Upper lobe of left lung (tissue), 6 donors: ENCODE measurements at places on chromosomes 1 and 21.

GRCh38 chr1:112618721-112619517 lies at the start of gene ST7L:
ST7L (minus strand) TSS chr1:112619141; CDS start chr1:112619113, 28 bp downstream.
- H3K27me3 ChIP-seq: no peaks in the 10 kb centered on the region
- H3K4me1 ChIP-seq: peaks cover 47% of the 10 kb centered on the region
- peak; percentile 79 for DNase-seq
- peak within 1 kb of the TSS; percentile 100 for H3K27ac ChIP-seq
- H3K4me3 ChIP-seq: peak within 1 kb of the TSS; percentile 71

DNA sequence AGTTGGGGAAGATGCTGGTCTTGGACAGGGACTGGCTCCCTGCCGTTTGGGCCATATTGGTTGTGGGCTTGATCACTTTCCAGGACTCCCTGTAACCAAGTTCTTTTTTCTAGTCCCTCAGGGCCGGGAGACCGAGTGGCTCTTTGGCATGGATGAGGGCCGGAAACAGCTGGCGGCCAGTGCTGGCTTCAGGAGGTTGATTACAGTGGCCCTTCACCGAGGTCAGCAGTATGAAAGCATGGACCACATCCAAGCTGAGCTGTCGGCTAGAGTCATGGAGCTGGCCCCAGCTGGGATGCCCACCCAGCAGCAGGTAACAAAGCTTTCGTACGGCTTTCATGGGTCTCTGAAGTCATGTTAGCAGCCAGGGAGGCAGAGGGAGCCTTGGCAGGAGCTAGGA lies 4.3 kb downstream of the METTL13 start:
- H3K4me3 ChIP-seq: no peak overlapping the region
- no peak for DNase-seq
- H3K36me3 ChIP-seq: peaks cover 54% of the 10 kb centered on the region
- H3K27ac ChIP-seq: no peak overlapping the region
- H3K27me3 ChIP-seq: no peaks in the 10 kb centered on the region

DNA sequence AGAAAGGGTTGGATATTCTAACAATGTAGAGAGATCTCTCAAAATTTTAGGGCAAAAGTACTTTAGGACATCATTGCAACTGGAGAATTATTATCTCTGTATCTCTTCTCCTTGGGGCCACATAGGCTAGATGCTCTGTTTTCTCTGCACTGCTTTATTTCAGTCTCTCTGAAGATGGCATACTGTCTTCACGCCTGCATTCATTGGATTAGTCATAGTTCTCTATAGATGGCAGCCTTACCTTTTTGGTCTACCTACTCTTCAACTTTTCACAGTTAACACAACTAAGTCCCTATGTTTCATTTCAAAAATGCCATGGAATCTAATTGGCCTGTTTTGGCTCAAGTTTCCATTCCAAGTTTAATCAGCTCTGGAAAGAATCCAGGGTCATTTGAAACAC lies 1623.3 kb upstream of the B3GALT2 start:
- H3K4me3 ChIP-seq: no peak overlapping the region
- no peaks in the 10 kb centered on the region for H3K4me1 ChIP-seq
- no peaks in the 10 kb centered on the region for H3K36me3 ChIP-seq
- no peaks in the 10 kb centered on the region for H3K27me3 ChIP-seq
- DNase-seq: no peak

- no peaks in the 10 kb centered on the region for H3K4me1 ChIP-seq
- H3K27me3 ChIP-seq: no peaks in the 10 kb centered on the region
- no peaks in the 10 kb centered on the region for H3K36me3 ChIP-seq
- no peak overlapping the region for H3K4me3 ChIP-seq
These were observed 549.8 kb downstream of the MATN1 start for GRCh38 chr1:30173560-30173959.

DNA sequence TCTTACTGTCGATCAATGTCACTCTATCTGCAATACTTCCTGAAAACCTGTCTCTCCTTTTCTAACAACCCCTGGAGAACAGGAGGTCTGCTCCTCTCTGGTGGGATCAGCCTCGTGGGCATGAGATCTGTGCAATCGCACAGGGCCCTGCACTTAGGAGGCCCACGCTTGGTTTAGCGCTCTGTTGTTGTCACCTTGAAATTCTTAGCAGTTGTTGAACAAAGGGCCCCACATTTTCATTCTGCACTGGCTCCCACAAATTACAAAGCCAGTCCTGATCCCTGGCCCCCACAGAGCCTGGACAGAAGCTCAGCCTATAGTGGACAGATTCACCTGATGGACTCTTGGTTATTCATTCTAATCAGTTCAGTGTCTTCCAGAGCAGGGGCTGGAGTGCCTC lies 18.6 kb downstream of the SPOCD1 start:
- H3K36me3 ChIP-seq: no peaks in the 10 kb centered on the region
- no peak overlapping the region for H3K4me3 ChIP-seq
- H3K4me1 ChIP-seq: no peaks in the 10 kb centered on the region
- H3K27me3 ChIP-seq: no peaks in the 10 kb centered on the region
- no peak overlapping the region for H3K27ac ChIP-seq
- no peak for DNase-seq

DNA sequence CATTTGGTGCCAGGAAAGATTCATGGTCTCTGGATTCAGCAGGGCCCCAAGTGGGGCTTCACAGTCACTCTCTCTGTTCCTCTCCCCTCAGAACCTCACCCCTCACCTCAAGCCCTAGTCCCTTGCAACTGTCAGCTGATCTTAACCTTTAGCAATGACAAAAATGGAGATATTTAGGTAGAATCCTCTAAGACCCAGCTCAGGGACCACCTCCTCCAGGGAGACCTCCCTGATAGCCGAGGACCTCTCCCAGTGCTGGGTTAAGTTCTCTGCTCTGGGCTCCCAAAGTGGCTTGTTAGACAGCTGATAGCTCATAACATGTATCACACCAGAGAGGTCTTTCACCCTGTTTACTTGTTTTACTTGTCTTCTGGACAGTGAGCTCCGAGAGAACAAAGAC lies 257.6 kb upstream of the KIAA0040 start:
- no peaks in the 10 kb centered on the region for H3K27me3 ChIP-seq
- H3K4me3 ChIP-seq: no peak overlapping the region
- H3K4me1 ChIP-seq: no peaks in the 10 kb centered on the region
- no peak for DNase-seq
- no peaks in the 10 kb centered on the region for H3K36me3 ChIP-seq

DNA sequence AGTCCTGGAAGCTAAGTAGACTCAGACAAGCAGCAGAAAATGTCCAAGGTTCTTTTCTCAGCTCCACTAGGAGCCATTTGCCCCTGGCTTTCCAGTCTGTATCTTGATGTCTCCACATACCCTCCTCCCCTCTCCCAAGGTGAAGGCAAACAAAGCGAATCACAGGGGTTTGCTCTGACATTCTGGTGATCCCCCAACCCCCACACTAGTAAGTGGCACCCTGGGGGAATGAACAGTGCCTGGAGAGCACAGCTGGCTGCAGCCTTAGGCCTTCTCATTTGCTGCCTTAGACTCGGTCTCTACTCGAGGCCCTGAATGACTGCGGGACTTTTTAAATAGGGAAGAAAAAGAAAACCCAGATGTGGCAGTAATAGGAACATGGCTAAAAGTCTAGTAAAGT lies 15.3 kb downstream of the ERI3 start:
- no peaks in the 10 kb centered on the region for H3K27me3 ChIP-seq
- H3K27ac ChIP-seq: no peak overlapping the region
- no peaks in the 10 kb centered on the region for H3K4me1 ChIP-seq
- H3K36me3 ChIP-seq: peaks cover 21% of the 10 kb centered on the region
- no peak overlapping the region for H3K4me3 ChIP-seq
- DNase-seq: no peak

DNA sequence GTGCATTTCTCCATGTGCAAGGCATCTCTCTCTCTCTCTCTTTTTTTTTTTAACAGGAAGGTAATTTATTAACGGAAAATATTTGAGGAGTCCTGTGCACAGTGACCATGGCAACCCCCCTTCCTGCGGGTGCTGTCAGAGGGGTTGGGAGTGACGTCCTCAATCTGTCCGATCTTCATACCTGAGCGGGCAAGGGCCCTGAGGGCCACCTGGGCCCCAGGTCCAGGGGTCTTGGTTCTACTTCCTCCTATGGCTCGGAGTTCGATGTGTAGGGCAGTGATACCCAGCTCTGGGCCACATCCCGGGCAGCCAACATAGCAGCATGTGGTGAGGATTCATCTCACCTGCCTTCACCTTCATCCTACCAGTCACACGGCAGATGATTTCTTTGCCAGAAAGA lies 11.0 kb downstream of the MAPKAPK2 start:
- peaks cover 88% of the 10 kb centered on the region for H3K4me1 ChIP-seq
- DNase-seq: no peak
- no peaks in the 10 kb centered on the region for H3K27me3 ChIP-seq
- no peak overlapping the region for H3K4me3 ChIP-seq
- no peaks in the 10 kb centered on the region for H3K36me3 ChIP-seq

DNA sequence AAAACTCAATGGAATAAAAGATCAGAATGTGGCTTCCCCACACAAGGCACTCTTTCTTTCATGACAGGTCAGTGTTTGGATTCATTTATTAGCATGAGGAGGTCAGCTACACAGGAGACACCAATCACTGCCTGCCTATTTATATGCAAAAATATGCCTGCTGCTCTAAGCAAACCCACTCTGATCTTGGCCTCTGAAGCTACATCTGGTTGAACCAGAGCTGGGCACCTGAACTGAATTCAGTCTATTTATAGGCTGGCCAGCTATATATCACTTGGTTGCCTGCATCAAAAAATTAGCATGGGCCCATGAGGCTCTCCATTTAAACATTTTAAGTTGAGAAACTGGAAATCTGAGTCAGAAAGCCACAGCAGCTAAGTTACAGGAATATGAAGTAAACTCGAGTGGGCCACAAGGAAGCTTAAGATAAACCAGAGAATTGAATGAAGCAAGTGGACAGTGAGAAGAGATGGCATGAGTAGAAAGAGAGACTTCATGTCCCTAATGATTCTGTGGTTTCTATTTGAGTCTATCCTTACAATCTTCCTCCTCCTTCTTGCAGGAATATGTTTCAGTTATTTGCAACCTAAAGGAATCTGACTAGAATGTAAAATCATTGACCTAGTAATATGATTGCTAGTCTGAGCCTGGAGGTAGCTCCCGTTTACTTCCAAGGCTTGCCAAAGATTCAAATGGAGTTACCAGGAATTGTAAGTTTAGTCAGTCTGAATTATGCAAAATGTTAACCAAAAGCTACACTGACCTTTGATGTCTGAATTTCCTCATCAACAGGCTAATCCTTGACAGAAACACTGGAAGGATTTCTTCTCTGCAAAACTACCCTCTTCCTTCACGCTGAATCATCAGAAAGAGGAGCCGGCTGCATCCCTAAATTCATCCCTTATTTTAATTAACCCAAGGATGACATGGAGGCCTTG lies 17.7 kb downstream of the DDAH1 start:
- no peaks in the 10 kb centered on the region for H3K36me3 ChIP-seq
- H3K27ac ChIP-seq: no peak overlapping the region
- H3K4me3 ChIP-seq: no peak overlapping the region
- H3K27me3 ChIP-seq: no peaks in the 10 kb centered on the region
- H3K4me1 ChIP-seq: no peaks in the 10 kb centered on the region

- no peaks in the 10 kb centered on the region for H3K27me3 ChIP-seq
- DNase-seq: no peak
- no peaks in the 10 kb centered on the region for H3K36me3 ChIP-seq
- H3K4me1 ChIP-seq: no peaks in the 10 kb centered on the region
- H3K4me3 ChIP-seq: no peak overlapping the region
- H3K27ac ChIP-seq: no peak overlapping the region
These were observed 49.7 kb upstream of the HSD17B7 start for GRCh38 chr1:162740755-162741154.

DNA sequence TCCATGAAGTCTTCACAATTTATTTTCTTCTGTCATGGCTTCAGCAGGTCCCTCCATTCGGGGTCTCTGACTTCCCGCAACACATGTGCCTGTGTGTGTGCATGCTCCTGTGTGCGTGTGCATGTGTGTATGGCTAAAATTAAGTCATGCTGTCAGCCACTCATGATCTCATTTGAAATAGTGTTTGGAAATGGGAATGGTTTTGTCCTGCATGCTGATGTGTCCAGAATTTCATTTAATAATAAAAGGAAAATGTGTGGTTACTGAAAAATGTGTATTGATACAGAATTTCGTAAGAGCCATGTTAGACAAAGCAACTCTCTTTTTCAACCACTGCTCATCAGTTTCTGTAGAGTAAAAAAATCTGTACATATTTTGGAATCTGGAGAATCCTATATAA lies 123.8 kb upstream of the PRDX6 start:
- no peaks in the 10 kb centered on the region for H3K4me1 ChIP-seq
- H3K36me3 ChIP-seq: no peaks in the 10 kb centered on the region
- no peaks in the 10 kb centered on the region for H3K27me3 ChIP-seq
- DNase-seq: no peak
- H3K27ac ChIP-seq: no peak overlapping the region

DNA sequence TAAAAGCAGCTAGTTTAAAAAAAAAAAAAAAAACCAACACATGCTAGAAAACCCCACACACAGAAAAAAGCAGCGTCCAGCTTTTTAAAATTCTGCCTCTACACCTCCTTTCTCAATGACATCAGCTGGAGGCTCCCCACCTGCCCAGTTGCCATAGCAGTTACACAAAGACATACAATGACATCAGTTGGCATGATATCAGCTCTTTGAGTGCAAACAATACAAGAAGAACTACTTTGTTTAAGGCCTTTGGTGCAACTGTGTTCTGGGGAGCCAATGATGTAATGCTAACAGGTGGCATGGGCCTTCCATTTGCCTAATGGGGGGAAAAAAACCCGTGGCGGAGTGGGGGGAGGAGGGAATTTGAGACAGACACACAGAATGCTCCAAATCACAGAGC lies 32.9 kb downstream of the DUSP10 start:
- peaks cover 3% of the 10 kb centered on the region for H3K36me3 ChIP-seq
- H3K27ac ChIP-seq: peak overlapping the region; percentile 62
- peak; percentile 35 for DNase-seq

GRCh38 chr1:235984041-235984825 lies 80.7 kb downstream of the NID1 start:
- no peak overlapping the region for H3K4me3 ChIP-seq
- H3K4me1 ChIP-seq: peaks cover 4% of the 10 kb centered on the region
- DNase-seq: no peak
- H3K27ac ChIP-seq: peak overlapping the region; percentile 73
- H3K27me3 ChIP-seq: no peaks in the 10 kb centered on the region

DNA sequence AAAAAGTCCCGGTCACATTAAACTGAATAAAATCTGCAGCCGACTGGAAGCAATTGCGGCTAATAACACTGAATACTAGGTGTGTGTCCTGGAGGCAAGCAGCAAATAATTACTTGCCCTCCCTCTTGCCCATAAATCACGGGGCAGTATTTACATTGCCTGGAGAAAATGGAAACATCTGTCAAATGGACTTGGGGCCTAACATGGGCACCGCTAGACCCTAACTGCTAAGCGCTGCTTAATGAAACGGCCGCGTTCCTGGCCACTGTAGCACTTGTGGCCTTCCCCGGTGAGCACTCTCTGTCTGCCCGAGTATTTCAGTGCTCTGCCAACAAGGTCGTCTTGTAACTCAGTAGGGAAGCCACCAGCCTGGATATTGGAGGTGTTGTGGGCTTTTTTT lies 23.9 kb upstream of the KNCN start:
- H3K36me3 ChIP-seq: peaks cover 89% of the 10 kb centered on the region
- DNase-seq: no peak
- no peaks in the 10 kb centered on the region for H3K27me3 ChIP-seq
